ENCODE measurements at places on chromosomes 13 and 19.

DNA sequence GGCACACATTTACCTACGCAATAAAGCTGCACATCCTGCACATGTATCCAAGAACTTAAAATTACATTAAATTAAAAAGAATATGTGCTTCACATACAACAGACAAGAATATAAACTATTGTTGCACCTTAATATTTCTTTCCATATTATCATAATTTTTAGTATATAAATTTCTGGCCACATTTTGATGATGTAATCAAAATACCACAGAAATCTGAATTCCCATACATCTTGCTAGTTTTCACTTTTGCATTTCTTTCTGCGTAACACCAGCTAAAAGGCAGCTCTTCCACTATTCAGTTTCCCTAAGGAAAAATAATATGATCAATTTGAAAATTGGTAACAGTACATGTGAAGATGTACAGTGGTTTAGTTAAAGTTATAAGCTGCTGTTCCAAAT, 42.6 kb downstream of the FGF14 start:
- DNase-seq = no peak

DNA sequence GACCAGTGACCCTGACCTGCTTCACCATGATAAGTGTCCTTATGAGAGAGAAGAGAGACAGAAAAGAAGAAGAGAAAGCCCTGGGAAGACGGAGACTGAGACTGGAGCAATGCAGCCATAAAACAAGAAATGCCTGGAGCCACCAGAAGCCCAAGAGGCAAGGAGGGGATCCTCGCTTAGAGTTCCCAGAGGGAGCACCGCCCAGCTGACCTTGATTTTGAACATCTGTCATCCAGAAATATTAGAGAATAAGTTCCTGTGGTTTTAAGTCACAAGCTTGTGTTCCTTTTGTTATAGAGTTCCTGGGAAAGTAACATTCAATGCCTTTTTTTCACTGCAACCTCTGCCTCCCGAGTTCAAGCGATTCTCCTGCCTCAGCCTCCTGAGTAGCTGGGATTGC, 20.2 kb downstream of the CERS1 start:
- DNase-seq = no peak

GRCh38 chr13:26583662-26584061, 26.2 kb downstream of the WASF3 start:
- no peak for DNase-seq

DNA sequence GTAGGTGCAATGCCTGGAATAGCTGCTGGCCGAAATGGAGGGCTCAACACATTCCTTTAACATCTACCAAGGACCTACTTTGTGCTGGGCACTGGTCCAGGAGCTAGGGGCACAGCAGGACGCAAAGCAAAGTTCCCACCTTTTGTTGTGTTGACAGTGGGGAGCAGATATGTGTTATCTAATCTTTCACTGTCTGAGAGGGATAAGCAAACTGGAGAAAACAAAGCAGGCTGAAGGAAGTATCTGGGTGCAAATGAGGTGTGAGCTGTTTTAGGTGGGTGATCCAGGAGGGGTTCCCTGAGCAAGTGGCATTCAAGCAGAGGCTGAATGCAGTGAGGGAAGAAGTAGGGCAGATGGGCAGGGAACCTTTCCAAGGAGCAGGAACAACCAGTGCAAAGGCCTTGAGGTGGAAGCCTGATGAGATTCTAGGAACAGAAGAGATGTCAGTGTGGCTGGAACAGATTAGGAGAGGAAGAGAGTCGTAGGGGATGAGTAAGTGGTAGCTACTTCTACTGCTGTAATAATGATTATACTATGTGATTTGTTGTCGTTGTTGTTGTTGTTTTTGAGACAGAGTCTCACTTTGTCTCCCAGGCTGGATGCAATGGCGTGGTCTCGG, 2.2 kb upstream of the PLAUR start:
- no peak for DNase-seq

DNA sequence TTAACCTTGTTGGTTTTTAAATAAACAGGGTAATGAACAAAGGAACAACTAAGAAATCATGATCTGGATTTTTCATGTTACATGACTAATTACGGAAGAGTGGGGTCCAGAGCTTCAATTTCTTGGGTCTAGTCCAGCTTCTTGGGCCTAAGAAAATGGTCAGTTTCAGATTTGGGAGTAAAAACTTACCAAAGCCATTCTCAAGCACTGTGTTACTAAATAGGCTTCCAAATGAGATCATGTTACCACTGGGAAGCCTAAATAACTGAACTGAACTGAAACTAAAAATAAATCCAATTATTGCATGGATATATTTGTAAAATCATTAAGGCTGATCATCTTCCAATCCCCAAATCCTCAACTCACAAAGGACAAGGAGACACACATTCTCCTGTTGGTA, 13.9 kb downstream of the TBC1D4 start:
- DNase-seq = no peak

DNA sequence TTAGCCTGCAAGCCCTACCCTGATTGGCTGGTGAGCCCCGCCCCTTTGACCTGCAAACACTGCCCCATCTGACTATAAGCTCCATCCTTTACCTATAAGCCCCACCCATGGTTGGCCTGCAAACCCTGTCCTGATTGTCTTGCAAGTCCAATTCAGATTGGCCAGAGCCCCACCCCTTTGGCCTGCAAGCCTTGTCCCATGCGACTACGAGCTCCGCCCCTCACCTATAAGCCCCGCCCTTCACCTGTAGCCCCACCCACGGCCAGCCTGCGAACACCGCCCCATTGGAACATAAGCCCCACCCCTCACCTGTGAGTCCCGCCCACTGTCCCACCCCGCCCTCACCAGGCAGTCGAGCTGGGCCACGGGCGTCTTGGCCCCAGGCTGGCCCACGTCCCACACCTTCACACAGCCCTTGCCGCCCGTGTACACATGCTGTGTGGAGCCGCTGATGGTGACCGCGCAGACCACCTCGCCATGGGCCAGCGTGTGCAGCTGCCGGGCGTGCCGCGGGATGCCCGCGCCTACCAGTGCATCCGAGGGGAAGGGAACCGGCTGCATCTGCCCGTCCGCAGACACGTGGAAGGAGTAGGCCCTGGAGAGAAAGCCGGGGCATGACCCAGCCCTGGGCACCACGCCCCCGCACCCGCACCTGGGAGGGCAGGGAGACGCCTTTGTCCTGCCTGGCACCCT, 22.9 kb downstream of the TLE2 start:
- no peak for DNase-seq

- no peak for DNase-seq
Measured at GRCh38 chr13:33207615-33207961, 78.0 kb downstream of the STARD13 start.

- DNase-seq = peak; percentile 92
Measured at GRCh38 chr19:11482384-11483050, 1.7 kb upstream of the ELAVL3 start.

DNA sequence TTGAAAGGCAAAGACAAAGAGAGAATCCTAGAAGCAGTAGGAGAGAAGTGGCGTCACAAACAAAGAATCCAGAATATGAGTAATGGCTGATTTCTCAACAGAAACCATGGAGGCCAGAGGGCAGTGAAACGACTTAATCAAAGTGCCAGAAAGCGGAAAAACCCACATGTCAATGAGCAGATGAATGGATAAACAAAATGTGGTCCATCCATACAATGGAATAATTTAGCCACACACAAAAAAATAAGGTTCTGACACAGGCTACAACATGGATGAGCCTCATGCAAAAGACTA, 52.2 kb upstream of the RANBP3 start:
- DNase-seq = no peak

DNA sequence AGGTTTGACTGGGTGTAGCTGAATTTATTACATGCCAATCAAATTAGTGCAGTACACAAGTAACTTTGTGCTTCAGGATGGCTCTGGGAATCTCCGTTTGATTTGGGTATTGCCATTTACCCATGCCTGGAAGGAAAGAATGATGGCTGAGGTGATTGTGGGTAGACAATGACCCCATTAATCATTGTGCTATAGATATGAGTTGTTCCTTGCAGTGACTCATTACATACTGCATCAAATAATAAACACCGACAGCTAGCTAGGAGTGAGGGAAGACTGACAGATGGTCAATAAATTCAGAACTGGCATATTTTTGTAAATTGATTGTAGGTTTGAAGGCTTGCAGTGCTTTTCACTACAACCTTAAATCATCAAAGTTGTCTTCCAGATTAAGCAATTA, 1069.5 kb downstream of the DIAPH3 start:
- no peak for DNase-seq

DNA sequence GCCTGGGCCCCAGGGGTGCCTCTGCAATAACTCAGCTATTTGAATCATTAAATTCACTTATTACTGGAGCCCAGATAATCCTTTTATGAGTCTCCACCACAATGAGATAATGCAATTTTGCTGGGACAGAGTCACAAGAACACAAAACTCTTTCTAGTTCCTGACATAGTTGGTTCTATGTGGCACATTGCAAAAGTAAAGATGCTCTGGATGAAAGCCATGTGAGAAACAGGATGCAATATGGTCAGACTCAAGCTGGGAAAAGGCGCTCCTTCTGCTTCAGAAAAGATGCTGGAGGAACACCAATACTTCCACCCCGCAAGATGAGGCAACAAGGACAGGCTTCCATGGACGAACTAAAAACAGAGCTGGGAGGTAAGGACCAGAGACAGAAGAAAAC, 5.7 kb downstream of the ANKRD27 start:
- no peak for DNase-seq

DNA sequence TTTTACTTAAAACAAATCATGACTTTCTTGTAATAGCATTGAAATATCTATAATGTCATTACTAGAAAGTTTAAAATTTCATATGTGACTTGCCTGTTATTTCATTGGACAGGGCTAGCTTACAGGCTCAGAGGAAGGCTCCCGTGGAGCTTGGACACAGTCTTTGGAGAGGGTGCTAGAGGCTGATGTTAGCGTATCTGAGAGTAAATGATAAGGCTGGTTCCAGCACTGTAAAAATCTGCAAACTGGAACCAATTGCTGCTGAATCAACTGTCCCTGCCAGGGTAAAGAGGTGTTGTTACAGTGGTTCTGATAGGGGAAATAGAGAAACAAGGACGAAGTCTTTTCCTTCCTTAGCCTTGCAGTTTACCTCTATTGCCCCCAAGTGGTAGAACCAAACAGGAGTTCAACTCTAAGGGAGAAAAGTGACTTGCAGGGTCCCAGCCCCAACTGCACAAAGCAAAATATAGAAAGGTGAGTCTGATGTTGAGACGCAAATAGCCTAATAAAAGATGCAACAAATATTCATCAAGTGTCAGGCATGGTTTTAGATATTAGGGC, 901.7 kb downstream of the DIAPH3 start:
- DNase-seq = no peak

- no peak for DNase-seq
Measured at GRCh38 chr13:23842406-23842805, 46.8 kb downstream of the MIPEP start.

DNA sequence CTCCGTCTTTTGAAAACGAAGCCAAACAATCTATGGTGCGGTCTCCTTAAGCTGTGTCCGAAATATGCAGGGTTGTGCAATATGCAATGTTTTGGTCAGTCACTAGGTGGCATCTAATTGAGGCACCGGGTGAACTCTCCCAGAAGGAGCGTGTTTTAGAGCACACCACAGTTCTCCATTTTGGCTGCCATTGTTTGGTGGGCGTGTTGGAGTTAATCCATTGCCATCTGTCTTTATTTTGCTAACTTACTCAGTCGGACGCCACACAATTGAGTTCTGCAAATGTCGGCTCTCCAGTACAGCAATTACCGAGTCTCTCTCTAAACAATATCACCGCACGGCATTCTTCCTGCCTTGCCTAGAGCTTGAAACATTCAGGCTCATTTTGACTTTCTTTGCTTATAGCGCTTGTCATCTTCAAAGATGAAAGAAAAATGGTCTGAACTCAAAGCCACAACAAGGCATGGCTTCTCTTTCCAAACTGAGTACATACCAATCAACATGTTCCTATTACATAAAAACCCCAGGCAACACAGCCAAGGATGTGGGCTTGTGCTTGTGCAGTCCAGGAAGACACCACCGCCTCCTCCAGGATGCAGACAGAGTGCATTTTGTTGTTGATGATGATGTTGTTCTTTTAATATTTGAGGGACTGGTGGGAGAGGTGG, 182.0 kb upstream of the SERP2 start:
- DNase-seq = no peak

GRCh38 chr13:32940601-32941000, 75.6 kb upstream of the KL start:
- DNase-seq = no peak

- DNase-seq = no peak
Measured at GRCh38 chr19:40245506-40246128, 19.1 kb upstream of the CCNP start.

- DNase-seq = no peak
Measured at GRCh38 chr13:23651887-23652286, 81.7 kb downstream of the TNFRSF19 start.

GRCh38 chr19:15636026-15636425, 4.7 kb upstream of the CYP4F3 start:
- no peak for DNase-seq

- DNase-seq = no peak
Measured at GRCh38 chr13:27835799-27836198, 43.5 kb downstream of the GSX1 start.

GRCh38 chr13:38350114-38350617, 515 bp downstream of the UFM1 start:
- peak; percentile 37 for DNase-seq

- no peak for DNase-seq
Measured at GRCh38 chr13:97125810-97126738, 96.1 kb upstream of the MBNL2 start.

GRCh38 chr19:19578252-19578651, 40.2 kb downstream of the CILP2 start:
- no peak for DNase-seq

DNA sequence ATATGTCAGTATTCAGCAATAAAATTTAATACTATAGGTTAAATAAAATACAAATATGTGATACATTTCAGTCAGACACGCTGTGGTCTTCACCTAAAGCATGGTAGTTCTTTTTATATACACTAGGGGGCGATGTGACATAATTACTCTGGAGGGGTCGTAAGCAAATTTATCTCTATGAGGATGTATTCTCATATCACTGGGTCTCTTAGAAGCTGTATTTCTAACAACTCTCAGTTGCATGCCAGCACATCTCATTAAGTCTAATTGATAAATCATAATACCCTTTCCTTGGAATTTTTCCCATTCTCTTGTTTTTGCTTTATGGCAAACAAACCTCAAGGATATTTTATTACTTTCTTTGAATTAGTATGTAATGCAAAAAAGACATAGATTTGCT, 3.9 kb upstream of the PCDH17 start:
- DNase-seq = no peak

- no peak for DNase-seq
Measured at GRCh38 chr19:42531313-42531712, 3.0 kb upstream of the CEACAM1 start.

DNA sequence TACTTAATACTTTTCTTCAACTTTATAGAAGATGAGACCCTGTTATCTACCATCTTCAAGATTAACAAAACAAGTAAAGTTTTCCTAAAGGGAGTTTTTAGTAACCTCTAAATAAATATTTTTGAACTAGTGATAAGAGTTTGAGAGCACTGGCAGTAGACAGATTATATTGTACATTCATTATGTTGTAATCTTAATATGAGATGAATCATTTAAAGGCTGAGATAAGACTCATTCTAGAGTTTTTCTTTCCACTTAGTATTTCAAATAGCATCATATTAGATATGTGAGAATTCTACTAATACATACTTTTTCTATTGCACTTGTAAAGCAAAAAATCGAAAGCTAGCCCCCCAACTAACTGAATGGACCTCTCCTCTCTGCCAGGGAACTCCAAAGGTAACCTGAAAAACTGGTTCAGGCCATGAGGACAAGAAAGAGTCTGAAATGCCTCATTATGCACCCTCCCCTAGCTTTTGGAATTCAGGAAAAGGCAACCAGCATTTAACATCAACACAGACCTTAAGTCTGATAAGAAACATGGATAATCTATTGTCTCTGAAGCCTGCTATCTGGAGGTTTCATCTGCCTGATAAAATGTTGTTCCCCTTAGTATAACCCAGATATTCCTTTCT, 875.4 kb upstream of the SLC10A2 start:
- DNase-seq = no peak
